NCI-H526 treated with DMSO at 0.1 percent for 48 hours (cell line): ENCODE measurements at places on chromosomes 7 and 10.

DNA sequence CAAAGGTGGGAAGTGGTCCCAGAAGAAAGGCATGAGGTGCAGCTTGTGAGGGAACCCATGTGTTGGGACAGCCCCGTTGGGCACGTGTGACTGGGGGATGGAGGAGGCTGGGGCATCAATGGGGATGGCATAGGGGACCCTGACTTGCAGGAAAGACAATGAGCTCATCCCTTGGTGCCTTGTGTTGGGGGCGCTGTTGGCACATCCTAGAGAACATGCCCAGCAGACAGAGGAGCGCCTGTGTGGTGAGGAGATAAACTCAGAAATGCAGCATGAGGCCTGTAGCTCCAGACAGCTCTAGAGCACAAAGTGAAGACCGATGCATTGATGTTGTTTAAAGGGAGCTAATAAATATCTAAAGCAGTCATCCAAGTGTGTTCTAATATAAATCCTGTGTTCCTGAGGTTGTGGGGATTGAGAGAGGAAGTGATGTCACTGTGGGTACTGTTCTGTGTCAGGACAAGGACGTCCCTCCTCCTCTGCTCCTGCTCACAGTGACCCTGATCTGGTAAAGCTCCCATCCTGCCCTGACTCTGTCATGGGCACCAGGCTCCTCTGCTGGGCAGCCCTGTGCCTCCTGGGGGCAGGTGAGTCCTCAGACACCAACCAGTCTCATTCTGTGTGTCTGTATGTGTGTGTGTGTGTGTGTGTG lies 126.1 kb upstream of the PRSS58 start:
- DNase-seq, result no peak

DNA sequence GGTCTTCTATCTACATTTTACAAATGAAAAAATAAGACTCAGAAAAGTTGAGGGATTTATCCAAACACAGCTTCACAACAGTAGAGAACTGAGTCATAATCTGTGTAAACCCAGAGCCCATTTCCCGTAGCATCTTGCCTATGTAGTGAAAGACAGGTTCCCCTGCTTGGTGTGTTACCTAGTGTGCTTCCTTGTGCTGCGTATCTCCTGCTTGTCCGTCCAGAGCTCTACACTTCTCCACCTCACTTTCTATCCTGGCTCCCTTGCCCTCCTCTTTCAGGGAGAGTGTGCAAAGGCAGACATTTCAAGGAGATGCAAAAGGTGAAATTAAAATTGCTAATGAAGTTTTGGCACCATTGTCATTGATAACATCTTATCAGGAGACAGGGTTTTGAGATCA lies 1.4 kb upstream of the ASNS start:
- DNase-seq, result no peak

- no peak for DNase-seq
Measured at GRCh38 chr10:3803927-3804741, 19.1 kb upstream of the KLF6 start.

DNA sequence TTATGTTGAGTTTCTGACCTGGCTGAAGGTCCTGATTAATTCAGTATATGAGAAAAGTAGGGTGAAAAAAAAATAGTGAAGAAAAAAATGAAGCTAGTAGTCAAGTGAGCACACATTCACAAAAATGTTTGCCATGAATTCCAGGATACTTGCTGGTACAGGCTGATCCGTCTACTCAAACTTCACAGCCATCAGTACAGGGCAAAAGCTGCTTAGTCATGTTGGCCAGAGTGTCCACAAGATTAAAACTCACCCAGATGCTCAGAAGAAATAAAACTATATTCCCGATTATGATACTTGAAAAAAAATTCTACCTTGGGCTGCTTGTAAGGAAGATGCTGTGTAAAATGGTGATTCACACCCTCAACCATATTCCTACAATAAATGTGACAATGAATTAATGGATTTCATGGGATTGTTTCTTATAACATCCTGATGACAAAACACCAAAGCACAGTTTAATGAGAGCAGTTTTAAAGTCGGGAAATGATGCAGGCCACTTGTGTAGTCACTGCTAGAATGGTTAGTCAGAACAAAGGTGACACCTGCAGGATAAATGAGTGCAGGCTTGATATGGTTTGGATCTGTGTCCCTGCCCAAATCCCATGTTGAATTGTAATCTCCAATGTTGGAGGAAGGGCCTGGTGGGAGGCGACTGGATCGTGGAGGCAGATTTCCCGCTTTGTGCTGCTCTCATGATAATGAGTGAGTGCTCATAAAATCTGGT lies 49.2 kb upstream of the ANKRD1 start:
- no peak for DNase-seq

- DNase-seq, result no peak
Measured at GRCh38 chr10:132143162-132143561, 43.6 kb upstream of the DPYSL4 start.

DNA sequence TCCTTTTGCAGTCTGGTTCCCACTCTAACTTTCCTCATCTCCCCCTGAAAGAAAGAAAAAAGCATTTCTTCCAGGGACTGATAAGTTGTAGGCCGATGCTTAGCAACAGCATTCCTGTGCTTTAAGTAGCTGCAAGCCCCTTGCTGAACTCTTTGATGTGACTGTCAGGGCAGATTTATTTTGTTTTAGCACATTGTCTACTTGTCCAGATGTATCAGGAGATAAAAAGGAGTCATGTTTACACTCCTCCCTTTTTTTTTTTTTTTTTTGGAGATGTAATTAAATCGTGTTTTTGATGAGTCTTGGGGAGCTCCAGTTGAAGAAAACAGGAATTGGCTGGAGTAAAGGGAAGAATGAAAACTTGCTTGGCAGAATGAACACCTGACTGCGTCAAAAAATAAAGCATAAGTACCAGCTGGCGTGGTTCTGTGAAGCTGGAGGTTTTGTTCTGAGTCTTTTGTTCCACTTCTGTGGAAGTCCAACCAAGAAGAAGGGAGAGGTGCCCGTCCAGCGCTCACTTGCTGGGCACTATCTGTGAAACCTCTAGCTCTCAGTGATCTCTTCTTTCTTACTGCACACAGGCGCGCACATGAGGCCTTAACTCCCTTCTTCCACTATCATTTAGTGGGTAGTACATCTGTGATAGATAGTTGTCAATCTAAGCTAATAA lies 871.7 kb downstream of the LRMDA start:
- no peak for DNase-seq

DNA sequence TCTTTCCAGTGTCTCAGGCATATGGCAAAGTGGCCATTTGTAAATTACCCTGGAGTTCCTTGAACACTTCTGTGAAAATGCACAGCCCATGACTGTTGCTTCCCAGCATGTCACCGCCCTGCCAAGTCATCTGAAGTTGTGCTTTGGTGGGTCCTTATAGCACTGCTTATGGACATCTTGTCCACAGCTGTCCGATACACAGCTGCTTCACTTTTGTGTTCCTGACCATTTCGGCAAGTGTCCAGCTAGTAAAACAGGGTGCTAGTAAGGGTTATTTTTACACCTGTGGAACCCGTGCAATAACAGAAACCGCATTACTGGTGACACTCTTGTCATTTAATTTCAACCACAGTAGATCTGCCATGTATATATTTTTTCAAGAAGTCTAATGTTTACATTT lies 29.7 kb downstream of the PIP4K2A start:
- DNase-seq, result no peak
